ENCODE measurements at places on chromosomes 4 and X.

GRCh38 chr4:5278213-5278612, 226.9 kb downstream of the STK32B start:
- no peak for DNase-seq

DNA sequence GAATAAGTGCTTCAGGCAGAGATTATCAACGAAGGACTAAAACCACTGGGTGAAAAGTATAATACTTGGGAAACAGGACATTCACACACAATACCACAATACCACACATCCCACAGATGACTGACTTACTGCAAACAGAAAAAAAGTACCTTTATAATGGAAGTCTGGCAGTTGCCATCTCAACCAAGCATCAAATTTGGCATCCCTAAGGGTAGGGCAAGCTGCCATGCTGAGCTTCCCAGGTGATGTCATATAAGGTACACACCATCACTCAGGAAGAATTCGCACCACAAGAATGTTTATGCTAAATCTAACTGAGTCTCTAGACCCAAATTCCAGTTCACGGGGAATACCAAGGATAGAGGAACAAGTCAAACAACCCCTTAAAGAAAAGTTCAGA, 9.1 kb downstream of the QDPR start:
- DNase-seq, result no peak

GRCh38 chrX:85897362-85898126, 149.8 kb downstream of the CHM start:
- no peak for DNase-seq

GRCh38 chr4:151129796-151130195, 30.4 kb downstream of the RPS3A start:
- no peak for DNase-seq

- no peak for DNase-seq
Measured at GRCh38 chr4:37706032-37706431, 19.9 kb upstream of the RELL1 start.

GRCh38 chrX:97158269-97158668, 274.6 kb downstream of the RPA4 start:
- DNase-seq, result no peak

GRCh38 chr4:171742436-171742835, 70.8 kb upstream of the GALNTL6 start:
- no peak for DNase-seq

GRCh38 chrX:40700640-40701342, 34.6 kb downstream of the MED14 start:
- no peak for DNase-seq

DNA sequence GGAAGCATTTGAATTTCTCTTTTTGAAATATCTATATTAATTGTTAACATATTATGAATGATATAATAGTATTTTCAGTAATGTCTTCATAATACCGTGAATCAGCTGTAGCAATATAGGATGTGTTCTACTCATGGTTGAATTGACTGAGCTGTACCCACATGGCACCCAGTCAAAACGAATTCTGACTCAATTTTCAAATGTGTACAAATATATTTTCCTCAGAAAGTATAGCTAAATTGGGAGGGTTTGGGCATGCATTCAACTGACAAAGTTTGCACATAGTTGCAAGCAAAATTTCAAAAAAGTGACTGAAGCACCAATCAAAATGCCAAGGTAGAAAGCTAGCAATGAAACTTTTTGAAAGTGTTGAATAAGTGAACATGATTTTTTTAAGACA, 188.9 kb downstream of the NAF1 start:
- DNase-seq, result no peak

GRCh38 chrX:40003428-40004245, 94.1 kb downstream of the BCOR start:
- DNase-seq, result no peak

DNA sequence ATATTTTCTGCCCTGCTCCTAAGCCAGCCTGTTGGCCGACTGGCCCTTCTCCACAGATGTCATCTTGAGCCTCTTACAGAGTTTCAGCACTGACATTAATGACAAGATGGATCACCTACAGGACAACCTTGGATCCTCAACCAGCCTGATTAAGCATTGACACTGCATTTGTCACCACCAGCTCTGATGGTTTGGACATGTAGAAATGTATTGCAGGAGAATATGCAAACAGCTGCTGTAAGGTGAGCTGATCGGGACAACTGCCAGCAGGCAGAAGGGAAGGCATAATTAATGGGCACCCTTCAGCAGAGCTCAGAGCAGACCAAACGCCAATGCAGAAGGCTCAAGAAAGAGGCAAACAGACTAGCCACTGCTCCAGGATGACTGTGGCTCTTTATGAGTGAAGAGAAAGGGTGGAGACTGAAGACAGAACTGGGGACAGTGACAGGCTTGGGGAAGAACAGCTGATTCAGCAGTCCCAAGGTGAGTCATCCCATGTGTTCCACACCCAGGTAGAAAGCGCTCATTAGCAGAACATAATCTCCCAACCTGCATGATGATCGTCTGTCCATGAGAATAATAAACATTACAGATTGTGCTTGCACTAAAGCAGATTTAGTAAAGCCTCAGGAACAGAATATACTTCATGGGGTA, 6.7 kb downstream of the CORIN start:
- no peak for DNase-seq

DNA sequence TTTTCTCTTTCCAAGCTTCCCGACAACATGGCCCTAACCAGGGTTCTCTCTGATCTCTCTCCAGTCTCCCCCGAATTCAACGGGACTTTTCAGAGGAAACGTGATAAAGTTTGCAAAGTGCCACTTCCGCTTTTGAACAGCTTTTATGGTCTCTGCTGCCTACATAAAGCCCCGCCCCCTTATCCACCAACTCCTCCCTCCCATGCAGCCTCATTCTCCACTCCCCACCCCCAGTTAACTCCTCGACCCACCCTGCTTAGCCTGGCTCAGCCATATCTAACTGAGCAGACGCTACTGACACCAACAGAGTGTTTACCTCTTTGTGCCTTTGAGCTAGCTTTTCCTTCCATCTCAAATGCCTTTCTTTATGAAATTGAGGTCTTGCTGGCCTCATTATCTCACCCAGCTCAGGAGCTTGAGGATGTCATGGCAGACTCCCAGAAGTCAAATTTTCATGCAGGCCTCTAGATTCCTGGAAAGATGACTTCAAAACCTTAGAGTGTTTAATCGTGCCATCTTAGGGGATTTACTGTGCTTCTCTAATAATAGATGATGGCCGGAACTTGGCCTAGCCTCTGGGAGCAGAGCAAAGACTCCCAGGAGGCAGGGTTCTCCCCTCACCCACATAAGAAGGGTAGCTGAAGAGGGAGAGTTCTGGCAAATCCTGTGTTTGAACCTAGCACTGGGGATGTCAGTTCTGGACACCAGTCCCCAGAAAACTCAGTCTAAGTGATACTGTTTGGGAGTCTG, 606.0 kb downstream of the BCOR start:
- peak; percentile 18 for DNase-seq

DNA sequence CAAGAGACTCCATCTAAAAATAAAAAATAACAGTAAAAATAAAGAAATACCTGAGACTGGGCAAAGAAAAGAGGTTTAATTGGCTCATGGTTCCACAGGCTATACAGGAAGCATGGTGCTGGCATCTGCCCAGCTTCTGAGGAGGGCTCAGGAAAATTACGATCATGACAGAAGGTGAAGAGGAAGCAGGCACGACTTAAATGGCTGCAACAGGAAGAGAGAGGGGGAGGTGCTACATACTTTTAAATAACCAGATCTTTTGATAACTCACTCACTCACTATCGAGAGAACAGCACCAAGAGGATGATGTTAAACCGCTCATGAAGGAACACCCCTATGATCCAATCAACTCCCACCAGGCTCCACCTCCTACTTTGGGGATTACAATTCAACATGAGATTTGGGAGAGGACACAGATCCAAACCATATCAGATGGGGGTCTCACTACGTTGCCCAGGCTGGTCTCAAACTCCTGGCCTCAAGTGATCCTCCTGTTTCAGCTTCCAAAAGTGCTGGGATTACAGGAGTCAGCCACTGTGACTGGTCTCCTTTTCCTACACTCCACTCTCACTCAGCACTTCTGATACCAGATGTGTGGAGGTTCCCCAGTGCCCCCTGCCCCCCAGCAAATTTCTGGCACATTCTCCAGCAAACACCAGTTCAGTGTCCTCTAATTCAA, 11.9 kb upstream of the ZNF157 start:
- DNase-seq, result no peak

Data from activated T-helper 1 cell treated with anti-CD3 and anti-CD28 coated beads, Interleukin-2, amount 50 U/mL, for 16 hours (primary cell).